M059J (cell line): ENCODE measurements at places on chromosomes 13 and 19. TPM values are rescaled to one million over a fixed set of nuclear protein-coding genes. Genes with fewer than 3 reads are reported as not detected.

ZNF471 gene
- total RNA-seq = 1.5 and 1.6 TPM in 2 replicates

PALM3 gene
- 0.64 TPM in 1 of 2 replicates, not detected in the other for total RNA-seq

KLF1 gene
- total RNA-seq = not detected in 2 replicates

KLC3 gene
- 0.42 and 2.4 TPM in 2 replicates for total RNA-seq

MADCAM1 gene
- not detected in 2 replicates for total RNA-seq

FLT1 gene
- total RNA-seq = 1.4 and 3.5 TPM in 2 replicates

USF2 gene
- total RNA-seq = 38.6 and 66.5 TPM in 2 replicates

TLE6 gene
- 0.10 and 2.8 TPM in 2 replicates for total RNA-seq

DIAPH3 gene
- total RNA-seq = 7.3 and 17.2 TPM in 2 replicates

SPIB gene
- total RNA-seq = not detected in 2 replicates

HNRNPM gene
- 40.5 and 68.3 TPM in 2 replicates for total RNA-seq

- DNase-seq = peak; percentile 42
Measured at GRCh38 chr19:45179072-45179891, 698 bp downstream of the BLOC1S3 start.

DNA sequence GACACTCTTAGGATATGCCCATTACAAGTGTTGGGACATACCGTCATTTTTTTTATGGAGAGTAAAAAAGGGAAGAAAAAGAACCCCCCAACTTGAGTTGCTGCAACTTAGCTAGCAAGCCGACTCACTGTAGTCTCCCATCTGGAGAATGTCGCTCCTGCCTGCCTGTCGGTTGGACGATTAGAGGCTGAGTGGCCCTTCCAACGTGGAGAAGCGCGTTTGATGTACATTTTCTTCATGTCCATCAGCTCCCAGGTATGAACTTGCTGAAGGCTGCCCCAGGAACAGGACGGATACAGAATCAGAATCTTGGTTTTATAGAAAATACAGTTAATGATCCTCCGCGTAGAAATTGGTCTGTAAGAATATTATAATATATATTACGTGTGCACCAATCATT is 189.0 kb upstream of the SOX1 start:
- DNase-seq = no peak

GRCh38 chr13:79043208-79043607 is 362.8 kb downstream of the RBM26 start:
- DNase-seq = no peak

DNA sequence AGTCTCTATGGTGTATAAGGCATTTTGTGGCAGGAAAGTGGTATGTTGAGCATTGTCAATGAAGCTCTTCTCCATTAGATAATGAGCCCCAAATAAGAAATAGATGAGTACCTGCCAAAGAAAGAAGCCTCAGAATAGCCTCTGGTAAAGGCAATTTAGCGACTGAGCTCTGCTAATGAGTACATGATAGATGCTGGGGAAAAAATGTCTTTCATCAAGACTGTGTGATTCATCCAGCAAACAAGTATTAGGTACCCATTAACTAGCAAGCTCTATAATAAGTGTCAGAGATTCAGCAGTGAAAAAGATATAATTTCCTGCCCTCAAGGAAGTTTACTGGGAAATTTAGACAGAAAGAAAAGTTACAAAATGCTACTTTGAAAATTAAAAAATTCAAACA is 294.6 kb downstream of the ITGBL1 start:
- no peak for DNase-seq

DNA sequence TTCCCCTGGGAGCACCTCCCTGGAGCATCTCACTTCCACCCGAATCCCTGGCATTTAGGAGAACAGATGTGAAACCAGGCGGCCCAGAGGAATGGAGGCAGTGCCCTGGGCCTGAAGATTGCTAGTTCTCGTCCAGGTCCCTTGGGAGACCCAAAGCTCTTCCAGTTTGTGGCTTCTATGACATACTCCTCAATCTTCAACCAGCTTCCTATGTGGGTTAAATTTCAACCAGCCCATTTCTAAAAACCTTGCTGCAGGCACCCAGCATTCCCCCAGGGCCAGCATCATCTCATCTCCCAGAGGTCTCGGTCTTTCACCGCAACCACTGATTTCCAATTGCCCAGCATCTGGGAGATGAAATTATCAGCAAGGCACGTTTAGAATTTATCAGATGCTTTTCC is 46.0 kb upstream of the STK24 start:
- DNase-seq = no peak

- DNase-seq = no peak
Measured at GRCh38 chr19:10087296-10088061, 1.4 kb downstream of the SHFL start.

- DNase-seq = no peak
Measured at GRCh38 chr13:111914241-111915103, 152.5 kb upstream of the SOX1 start.

DNA sequence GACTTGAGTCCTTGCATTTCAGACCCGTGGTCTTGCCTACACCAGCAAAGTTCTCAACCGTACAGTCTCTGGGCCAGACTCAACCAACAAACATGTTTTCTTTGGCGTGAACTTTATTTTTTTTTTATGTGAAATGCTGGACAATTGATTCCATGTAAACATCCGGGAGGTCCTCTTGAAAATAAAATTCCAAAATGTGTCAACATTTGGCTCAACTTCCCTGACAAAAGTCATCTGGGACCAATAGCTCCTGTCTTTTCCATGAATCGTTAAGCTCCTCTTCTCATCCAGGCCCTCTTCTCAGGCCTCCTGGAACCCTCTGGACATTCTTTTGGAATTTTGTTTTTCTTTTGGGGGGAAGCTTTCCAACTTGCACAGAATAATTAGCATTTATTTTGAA is 2.7 kb downstream of the ALDH16A1 start:
- DNase-seq = no peak

GRCh38 chr13:59425211-59425741 is 738.5 kb downstream of the DIAPH3 start:
- DNase-seq = peak; percentile 27

DNA sequence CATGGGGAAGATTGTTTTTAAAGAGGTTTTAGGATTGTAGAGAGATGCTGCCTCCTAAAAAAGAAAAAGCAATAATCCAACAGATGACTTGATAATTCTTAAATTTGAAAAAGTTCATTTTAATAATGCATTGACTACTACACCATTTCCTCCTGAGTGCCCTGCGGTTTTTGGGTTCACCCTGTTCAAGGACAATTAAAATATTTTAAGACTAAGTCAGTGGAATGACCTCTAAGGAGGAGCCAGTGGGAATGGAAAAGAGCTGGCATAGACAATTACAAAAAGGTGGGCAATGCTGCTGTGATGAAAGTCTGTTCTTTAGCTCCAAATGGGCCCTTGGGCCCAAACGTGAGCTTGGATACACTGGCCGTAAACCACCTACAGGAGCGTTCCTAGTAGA is 217.8 kb downstream of the LHFPL6 start:
- peak; percentile 64 for DNase-seq

GRCh38 chr13:113670541-113670940 is 3.5 kb downstream of the GRK1 start:
- DNase-seq = no peak

GRCh38 chr13:109938255-109938936 is 152.0 kb upstream of the IRS2 start:
- DNase-seq = peak; percentile 56

- DNase-seq = no peak
Measured at GRCh38 chr13:111597191-111597611, 276.8 kb downstream of the TEX29 start.

DNA sequence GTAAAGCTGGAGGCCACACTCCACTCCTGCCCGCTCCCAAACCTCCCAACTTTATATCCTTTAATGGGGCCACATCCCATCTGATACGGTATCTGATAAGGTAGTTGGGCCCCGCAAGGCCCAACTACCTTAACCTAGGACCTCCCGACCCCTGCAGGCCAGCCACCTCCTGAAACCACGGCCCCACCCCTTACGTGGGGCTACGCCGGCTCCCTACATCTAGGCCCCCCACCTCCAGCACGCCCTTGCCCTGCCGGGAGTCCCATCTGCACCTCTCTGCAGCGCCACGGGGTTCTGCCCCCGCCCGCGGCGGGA is 2.2 kb downstream of the IGFLR1 start:
- DNase-seq = no peak

DNA sequence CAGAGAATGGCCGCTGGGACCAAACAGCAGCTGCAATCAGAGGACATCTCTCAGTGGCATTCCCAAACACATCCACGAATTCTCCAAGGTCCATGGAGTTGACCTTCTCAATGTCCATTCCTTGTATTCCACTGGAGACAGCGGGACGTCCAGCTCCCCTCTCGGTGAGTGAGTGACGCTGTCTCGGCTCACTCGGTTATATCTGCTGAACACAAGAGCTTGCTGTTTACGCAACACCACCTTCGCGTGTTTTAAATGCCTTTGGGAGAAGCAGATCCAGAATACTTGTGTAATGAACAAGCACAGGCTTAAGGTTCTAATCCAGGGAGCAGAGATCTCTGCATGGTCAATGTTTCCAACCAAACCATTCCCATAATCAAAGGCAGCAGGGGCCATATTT is at the start of gene URAD:
URAD (minus strand) TSS at position 174 of the 400 bp plus-strand sequence; CDS start at position 118, 56 bp downstream.
- DNase-seq = no peak

GRCh38 chr19:11273296-11273695 is 11.0 kb upstream of the DOCK6 start:
- DNase-seq = no peak

DNA sequence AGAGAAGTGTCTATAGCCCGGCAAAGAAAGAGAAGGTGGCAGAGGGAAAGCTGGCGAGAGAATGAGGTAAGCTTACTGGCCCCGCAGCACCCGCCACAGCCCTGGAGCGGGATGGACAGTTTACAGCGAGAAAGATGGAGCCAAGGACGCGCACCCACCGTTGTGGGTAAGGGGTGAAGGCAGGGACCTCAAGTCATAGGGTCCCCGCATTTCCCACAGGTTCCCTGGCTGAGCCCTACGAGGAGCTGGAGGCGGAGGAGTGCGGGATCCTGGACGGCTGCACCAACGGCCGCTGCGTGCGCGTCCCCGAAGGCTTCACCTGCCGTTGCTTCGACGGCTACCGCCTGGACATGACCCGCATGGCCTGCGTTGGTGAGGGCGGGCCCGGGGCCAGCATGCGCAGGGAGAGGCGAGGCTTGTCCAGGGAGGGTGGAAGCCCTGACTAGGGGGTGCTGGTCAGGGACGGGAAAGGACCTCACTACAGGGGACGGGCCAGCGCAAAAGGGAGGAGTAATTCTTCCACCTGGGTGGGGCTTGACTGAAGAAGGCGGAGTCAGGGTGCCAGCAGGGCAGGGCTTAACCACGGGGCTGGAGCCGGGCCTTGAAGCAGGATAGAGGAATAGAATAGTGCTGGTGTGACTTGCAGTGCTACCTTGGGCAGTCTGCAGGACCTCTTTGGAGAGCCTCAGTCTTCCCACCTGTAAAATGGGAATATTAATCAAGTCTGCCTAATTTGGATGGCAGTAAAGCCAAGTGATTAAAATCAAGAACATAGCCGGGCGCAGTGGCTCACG is 26.5 kb downstream of the LTBP4 start:
- no peak for DNase-seq

DNA sequence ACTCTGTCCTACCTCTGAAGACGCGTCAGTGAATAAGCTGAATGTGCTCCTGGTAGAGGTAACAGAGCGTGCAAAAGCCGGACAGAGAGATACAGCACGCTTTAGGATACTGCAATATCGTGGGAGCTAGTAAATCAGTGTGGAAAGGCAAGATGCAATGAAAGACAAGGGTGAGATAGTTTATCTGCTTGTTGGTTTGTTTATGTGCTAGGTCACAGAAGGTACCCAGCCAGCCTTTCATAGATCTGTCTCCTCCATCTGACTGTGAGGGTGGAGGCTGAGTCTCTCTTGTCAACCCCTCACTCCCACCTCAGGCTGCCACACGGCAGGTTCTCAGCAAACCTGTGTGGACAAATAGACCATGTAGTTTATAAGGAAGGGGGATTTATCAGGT is 904 bp upstream of the GIPC1 start:
- no peak for DNase-seq

DNA sequence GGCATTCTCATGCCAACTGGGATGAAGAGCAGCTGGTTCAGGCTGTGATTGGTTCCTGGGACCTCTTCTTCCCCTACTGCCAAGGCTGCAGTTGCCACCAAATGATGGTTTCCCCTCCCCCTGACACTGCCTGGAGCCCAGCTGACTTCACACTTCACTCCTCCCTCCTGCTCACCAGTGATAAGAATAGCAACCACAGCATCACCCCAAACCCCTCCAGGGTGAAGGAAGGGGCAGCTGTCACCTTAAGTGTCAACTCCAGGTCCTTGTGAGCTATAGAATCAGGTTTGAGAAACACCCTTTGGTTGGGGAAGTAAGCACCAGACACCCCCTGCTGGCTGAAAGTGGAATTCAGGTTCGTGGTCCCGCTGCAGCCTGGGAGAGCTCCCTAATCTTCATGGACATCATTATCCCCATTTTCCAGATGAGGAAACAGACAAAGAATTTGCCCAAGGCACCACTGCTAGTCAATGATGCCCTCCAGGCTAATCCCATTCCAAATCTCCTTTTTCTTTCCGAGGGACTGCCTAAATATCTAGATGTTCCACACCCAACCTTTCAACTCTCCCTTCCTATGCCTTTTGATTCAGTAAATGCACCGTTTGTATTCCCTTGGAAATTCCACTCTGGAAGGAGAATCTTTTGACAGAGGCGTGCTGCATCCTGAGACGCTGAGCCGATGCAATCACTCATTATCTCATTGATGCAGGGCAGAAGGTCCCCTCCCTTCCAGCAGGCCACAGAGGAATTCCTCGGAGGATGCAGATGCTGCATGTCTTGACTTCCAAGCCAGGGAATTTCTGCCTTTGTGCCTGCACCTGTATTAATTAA is 50.6 kb upstream of the UQCRFS1 start:
- DNase-seq = peak; percentile 18

GRCh38 chr13:70812481-70812880 is 704.2 kb upstream of the KLHL1 start:
- no peak for DNase-seq

DNA sequence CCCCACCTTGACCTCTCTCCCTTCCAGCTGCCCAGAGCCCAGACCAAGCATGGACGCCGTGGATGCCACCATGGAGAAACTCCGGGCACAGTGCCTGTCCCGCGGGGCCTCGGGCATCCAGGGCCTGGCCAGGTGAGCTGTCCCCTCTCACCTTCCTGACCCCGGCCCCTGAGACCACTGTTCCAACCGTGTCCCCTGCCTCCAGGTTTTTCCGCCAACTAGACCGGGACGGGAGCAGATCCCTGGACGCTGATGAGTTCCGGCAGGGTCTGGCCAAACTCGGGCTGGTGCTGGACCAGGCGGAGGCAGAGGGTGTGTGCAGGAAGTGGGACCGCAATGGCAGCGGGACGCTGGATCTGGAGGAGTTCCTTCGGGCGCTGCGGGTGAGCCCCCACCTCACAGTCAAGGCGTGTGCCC is 312 bp downstream of the CAPS start:
- no peak for DNase-seq
